ENCODE measurements at places on chromosomes 6 and 20.
A peak's percentile ranks its signal among the peaks of the same experiment; 100 is the strongest.

- DNase-seq: no peak
Measured at GRCh38 chr6:144639654-144640053, 354.5 kb downstream of the UTRN start.

DNA sequence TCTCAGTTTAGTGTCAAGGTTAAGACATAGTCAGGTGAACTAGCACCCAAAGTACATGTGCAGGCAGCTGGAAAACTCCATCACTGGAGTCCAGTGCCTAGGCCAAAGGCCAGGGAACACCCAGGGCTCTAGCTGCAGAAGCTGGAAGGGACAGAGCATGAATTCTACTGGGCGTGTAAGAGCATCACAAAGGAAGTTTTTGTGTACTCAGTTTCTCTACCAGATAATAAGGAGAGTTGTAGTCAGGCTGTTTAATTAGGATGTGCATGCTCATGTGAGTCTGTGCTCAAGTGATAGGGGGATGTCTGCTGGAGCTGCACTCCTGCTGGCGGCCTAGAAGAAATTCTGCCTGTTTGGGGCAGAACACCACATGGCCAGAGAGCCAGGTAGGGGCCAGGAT lies 8.1 kb downstream of the L3MBTL1 start:
- DNase-seq: no peak

- no peak for DNase-seq
Measured at GRCh38 chr6:11805259-11806053, 26.9 kb upstream of the ADTRP start.

GRCh38 chr6:110137924-110138887 lies 41.3 kb downstream of the WASF1 start:
- no peak for DNase-seq

DNA sequence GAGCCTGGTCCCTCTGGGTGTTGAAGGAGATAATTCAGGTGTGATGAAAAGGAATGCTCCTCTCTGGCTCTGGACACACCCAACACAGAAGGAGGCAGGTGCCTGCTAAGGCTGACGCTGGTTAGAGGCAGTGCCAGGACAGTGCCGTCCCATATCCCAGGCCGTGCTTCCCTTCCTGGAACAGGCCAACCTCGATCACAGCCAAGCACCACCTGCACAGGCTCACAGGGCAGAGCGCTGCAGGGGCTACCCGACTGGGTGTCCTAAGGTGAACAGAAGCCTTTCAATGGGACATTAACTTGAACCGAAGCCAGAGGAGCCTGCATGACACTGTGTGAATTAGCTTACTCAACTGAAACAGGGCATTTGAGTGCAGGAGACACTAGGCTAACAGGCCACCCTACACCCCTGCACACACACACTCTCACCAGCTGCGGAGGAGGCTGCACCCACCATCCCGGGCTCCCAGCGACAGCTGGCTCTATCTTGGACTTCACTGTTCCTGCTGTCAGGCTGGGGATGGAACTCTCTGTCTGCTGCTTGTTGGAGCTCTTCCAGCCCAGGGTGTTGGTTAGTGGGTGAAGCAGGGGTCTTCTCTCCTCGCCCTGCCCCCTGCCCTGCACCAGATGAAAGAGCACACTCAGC lies 347.2 kb downstream of the TAF4 start:
- no peak for DNase-seq

GRCh38 chr20:10634211-10634610 lies 39.6 kb downstream of the JAG1 start:
- no peak for DNase-seq

DNA sequence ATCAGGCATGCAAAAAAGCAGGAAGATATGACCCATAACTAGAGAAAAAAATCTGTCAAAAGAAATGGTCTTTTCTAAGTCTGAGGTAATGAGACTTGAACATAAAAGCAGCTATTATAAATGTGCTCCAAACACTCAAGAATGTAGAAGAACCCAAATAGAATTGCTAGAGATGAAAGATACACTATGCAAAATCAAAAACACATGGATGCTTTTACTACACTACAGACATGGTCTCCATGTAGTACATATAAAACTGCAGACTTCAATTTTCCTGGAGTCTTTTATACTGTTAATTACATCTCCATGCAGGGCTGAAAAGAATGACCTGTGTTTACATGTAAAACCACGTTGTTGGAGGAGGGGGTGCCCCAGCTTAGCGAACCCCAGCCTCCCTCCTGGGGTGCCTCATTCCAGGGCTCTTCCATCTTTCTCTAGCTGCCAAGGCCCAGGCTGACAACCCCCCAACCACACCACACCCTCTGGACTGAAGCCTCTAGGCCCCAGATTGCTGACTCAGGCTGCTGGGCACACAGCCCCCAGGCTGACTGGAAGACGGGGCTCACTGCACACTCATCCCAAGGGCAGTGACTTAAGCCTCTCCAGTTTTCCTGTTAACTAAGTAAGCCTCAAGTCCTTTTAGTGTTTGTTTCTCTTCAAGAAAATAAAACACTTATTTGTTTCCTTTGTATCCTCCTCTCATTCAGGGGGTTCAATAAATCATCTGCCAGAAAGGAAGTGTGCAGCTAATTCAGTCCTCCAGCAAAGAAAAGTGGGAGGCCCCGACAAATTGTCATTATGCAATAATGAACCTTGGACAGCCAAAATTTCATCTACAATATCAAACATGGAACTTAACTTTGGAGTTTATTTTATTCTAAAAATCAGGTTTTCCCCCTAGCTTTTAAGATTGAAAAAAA lies 26.0 kb upstream of the PLAGL1 start:
- DNase-seq: no peak

- DNase-seq: no peak
Measured at GRCh38 chr6:69866770-69867638, 648 bp downstream of the COL19A1 start.

- DNase-seq: no peak
Measured at GRCh38 chr6:112203577-112204349, 50.6 kb downstream of the LAMA4 start.

DNA sequence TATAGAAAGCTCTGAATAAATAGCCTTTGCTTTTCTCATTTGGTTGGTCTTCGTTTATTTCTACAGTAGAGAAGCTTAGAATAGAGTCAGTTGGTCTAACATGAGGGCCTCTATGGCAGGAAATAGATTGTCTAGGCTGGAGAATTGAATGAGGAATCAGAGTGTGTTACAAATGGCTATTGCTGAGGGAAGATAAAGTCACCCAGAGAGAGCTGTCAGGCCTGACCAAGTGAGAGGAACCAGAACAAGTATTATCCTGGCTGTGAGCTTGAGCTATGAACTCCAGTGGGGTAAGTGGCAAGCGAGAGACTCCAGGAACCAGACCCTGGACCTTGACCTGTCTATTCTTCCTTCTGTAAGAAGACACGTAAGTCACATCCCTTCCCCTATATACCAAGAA lies 353.1 kb downstream of the CD83 start:
- no peak for DNase-seq

- no peak for DNase-seq
Measured at GRCh38 chr20:34240693-34241615, at the start of gene ASIP. Gene ASIP (plus strand): TSS chr20:34241423. CDS start chr20:34260375, 18,952 bp downstream.

DNA sequence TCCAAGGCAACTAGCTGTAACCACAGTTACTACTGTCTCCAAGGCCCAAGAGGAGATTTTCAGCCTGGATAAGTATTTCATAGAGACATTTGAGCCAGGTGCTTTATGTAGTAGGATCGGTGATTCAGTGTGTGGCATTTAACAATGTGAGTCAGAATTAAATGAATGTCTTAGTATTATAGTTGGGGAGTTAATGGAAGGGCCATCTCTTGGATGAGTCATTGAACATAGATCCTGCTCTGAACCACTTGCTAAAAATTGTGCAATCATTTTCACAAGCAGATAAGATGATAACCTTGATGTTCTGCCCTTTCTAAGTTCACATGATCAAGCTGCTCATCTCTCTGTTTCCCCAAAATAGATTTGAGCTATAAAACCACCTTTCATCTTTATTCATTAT lies 668.9 kb upstream of the CITED2 start:
- no peak for DNase-seq

GRCh38 chr6:132780770-132781371 lies 17.6 kb downstream of the SLC18B1 start:
- DNase-seq: no peak

GRCh38 chr6:12289933-12290820 lies at the start of gene EDN1:
Gene EDN1 (plus strand): TSS chr6:12290361. CDS start chr6:12290630, 269 bp downstream.
- DNase-seq: no peak

GRCh38 chr6:105324386-105324950 lies 78.4 kb downstream of the PREP start:
- DNase-seq: no peak

DNA sequence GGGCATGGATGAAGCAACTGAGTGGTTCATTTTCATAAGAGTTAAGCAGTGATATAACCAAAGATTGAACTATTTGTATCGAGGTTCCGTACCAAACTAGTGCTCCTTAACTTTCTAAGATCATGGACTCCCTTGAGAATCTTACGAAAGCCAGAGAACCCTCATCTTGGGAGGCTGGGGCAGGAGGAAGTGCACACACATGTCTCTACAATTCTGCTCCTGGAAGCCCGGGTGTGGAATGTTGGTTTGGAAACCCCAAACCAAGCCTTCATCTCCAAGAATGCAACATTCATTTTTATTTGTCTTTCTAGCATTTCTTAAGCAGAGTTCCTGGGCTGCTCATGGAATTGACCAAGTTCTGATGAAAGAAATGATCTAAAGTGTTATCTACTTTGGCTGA lies 250.5 kb upstream of the PRND start:
- no peak for DNase-seq

DNA sequence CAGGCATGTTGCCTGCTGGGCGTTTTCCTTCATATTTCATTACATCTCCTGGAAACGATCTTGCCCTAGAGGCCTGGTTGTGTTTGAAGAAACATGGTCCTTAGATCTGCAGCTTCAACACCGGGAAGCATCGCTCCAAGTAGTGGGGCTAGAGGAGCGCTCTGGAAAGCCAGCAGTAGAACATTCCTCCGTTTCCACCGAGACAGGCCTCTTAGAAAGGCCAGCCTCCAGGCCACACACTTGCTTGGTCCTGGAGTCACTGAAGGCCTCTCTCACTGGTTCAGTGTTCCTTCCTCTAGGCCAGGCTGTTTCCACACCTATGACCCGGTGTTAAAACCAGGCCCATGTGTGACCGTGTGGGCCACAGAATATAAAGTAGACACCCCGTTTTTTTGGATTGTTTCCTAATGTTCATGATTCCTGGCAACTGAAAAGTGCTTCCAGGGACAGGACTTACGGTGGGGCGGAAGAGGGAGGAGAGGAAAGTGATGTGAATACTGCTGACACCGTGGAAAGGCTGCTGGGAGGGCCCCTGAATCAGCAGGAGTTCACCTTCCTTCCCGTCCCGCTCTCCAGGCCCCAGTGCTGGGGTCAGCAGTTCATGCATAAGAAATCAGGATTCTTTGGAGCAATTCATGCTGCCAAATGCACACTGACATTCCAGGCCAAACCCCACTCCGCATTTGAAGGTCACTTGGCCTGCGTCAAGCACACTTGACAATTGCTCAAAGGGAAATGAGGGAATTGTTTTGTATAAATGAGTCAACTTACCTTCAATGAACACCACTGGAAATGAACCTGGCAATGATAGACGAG lies 83.8 kb downstream of the IYD start:
- no peak for DNase-seq

DNA sequence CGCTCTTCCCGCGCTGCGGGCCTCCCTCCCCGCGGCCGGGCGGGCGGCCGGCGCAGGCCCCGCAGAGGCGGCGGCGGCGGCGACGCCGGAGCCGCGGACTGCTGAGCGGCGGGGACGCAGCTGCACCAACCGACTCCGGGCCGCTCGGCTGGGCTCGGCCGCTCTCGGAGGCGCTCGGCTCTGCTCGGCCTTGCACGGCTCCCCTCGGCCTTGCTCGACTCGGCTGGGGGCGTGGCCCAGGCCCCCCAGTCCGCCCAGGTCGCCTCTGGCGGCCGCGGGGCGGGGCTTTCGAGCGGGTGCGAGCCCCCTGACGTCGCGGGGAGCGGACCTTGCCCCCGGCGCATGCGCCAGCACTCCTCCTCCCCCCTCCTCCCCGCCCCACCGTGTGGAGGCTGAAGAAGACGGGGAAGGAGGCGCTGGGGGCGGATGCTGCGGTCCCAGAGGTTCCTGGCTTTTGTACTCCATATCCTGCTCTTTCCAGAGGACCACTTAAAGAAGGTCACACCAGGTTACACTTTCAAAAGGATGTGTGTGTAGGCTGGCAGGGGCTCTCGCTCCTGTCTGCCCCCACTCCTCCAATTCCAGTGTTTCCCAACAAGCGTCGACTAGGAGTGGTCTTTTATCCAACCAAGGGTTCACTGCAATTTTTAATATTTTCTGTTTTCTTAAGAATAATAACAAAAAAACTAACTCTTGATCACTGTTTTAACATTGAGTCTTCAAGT lies at the start of gene ZHX3:
TSS of gene ZHX3 (minus strand) at position 186 of the 725 bp plus-strand sequence. CDS start 112,815 bp downstream, outside the sequence.
- peak; percentile 54 for DNase-seq

DNA sequence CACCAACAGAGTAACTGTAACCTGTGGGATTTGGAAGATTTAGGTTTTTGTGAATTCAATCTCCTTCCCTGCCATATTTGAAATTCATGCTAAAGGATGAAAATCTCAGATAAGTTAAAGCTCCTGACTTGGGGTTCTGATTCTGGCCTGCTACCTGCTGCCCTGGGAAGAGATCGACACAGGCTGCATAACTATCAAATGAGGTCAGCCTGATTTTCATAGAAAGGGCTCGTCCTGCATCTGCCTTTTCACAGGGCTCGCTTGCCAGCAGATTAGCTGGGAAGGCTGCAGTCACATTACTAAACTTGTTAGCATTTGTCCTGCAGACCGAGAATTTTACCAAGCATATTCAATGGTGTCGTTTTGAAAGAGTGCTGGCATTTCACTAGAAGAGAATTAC lies 14.6 kb downstream of the GCLC start:
- no peak for DNase-seq

DNA sequence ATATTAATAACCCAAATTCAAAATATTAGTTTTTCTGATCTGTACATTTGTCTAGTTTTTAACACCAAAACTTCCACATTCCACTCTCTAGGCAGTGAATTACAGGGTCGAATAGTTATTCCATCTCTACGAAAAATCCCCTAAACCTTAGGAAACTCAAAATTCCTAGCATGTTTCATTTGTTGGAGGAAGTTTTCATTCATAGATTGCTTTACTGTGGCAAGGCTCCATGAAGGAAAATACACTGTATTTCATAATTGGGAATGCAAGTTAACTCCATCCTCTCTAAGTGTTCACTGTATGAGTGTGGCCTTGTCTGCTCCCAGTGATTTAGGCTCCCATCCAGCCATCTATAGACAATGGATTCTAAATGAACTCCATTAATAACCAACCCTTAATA lies 296.1 kb downstream of the TENT5A start:
- DNase-seq: no peak

- no peak for DNase-seq
Measured at GRCh38 chr6:54060286-54060685, 51.0 kb upstream of the MLIP start.

GRCh38 chr6:118894425-118895260 lies 691 bp downstream of the ASF1A start:
- DNase-seq: peak; percentile 9

GRCh38 chr20:16520154-16520553 lies 53.1 kb downstream of the KIF16B start:
- DNase-seq: no peak

DNA sequence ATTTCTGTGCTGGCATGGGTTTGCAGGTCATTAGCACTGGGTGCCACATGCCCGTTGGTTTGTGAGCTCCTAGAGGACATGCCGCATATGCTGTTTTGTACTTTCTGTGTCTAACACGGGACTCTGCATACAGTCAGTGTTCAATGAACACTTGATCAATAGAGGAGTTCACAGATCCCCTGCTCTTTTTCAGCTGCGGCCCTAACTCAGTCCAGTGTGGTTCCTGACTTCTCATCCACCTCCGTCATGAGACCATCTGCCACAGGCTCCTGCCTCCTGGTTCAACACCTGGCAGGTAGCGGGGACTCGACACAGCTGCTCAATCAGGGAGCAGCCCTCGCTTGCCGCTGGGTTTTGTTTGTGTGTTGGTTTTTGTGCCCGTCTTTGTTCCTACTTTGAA lies 13.8 kb upstream of the BMP7 start:
- DNase-seq: no peak

- DNase-seq: no peak
Measured at GRCh38 chr20:7406671-7407070, 533.6 kb downstream of the HAO1 start.

Data from esophagus squamous epithelium (tissue), 5 donors.